Activated naive CD4-positive, alpha-beta T cell treated with anti-CD3 and anti-CD28 coated beads, Interleukin-2, amount 50 U/mL, for 16 hours (primary cell): ENCODE measurements at places on chromosomes 12 and 14.

GRCh38 chr12:57781244-57781643 is 1.3 kb upstream of the TSFM start:
- DNase-seq: no peak

GRCh38 chr12:124683152-124684124 is 116.0 kb upstream of the NCOR2 start:
- no peak for DNase-seq

DNA sequence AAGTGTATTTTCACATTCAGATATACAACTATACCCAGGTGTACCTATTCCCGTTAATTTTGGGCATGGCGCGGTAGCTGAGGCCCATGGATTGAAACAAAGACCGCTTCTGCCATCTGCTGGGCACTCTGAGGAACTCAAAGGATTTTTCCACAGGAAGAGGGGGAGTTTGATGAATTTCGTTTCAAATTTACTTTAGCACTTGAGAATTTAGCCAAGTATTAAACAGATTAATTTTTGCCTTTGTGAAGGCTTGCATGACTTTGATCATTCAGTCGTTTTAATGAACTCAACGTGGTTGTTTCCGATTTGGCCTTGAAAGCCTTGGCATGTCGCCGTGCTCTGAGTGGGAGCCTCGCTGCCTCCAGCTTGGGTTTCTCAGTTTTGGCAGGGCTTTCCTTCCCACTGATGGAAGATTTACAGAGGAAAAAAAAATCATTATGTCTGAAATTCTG is 153.2 kb upstream of the DDHD1 start:
- peak; percentile 30 for DNase-seq

DNA sequence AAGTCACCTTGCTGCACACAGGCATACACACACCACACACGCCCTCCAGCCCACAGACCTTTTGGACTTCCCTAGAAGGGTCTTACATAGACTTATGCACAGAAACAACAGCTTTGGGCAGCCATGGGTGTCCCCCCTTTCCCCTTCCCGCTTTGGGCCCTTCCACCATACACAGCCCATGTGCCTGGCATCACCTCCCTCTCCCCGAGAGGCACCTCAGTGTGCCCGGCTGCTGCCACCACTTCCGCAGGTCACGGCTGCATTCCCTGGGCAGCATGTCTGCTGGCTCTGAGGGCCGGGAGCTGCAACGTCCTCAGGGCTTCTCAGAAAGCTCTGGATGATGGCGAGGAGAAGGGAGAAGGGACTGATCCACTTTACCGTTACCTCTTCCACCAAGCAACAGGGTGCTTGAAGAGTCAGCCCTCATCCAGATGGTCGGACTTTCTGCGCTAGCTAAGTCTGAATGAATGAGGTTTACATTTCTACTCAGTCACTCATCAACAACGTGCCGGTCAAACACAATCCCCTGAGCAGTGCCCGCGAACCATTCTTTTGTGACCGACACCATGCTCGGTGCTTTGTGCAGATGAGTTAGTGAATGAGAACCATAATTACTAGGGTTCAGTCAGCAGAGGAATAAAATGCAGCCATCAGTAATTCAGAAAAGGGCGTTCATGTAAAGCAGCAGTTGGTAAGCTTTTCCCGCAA is 72.2 kb upstream of the BCL11B start:
- DNase-seq: no peak

DNA sequence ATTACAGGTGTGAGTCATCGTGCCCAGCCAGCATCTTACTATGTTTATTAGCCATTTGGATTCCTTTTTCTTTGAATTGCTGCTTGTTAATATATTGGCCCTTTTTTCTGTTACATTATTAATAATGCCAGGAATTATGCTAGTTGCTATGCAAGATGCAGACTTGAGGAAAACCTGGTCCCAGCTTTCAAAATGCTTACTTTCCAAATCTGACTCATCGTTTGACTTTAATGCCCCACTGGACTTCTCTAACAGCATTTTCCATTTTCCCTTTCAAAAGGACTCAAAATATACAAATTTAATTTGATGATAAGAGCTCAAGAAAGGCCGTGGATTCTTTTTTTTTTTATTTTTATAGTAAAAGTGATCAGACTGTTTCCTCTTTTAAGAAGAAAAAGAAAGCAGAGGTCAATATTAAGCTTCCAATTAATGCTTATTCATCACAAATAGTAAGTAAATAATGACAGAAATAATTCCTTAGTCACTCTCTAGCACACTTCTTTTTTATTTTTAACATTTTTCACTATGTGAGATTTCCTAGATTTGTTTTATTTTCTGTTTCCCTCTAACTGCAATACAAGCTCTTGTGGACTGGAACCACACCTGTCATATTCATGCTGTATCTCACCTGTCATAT is 146.1 kb upstream of the FGD4 start:
- DNase-seq: no peak

GRCh38 chr12:105252901-105253300 is 16.9 kb upstream of the APPL2 start:
- DNase-seq: no peak

DNA sequence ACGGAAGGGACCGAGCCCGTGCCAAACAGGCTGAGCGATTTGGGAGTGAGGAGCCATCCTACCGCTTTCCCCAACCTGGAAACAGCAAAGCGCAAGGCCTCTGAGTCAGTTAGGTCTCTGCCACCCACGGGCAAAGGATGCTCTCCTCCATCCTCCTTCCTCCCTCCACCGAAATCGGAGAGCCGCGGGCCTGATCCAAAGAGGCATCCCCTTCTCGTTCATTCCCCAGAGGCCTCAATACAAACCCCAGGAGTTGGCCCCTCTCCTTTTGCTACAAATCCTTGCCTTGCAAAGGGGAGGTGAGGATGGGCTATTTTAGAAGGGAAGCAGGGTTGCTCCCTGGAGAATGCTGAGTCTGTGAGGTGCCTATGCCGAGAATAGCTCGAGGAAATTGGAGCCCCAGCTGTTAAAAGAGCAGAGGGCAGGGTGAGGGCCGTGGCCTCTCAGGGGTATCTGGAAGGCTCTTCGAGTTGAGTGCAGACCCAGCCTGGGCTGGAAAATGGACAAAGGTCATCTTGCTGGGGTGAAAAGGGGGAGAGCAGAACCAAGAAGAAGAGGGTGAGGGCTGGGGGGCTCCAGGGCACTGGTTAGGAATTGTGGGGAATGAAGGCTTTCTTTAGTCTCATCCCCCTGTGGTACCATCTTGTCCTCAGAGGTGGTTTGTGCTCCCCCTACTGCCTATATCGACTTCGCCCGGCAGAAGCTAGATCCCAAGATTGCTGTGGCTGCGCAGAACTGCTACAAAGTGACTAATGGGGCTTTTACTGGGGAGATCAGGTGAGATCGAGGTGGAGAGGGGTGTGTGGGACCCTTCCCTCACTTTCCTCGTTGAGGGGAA is 1.1 kb downstream of the TPI1 start:
- no peak for DNase-seq

DNA sequence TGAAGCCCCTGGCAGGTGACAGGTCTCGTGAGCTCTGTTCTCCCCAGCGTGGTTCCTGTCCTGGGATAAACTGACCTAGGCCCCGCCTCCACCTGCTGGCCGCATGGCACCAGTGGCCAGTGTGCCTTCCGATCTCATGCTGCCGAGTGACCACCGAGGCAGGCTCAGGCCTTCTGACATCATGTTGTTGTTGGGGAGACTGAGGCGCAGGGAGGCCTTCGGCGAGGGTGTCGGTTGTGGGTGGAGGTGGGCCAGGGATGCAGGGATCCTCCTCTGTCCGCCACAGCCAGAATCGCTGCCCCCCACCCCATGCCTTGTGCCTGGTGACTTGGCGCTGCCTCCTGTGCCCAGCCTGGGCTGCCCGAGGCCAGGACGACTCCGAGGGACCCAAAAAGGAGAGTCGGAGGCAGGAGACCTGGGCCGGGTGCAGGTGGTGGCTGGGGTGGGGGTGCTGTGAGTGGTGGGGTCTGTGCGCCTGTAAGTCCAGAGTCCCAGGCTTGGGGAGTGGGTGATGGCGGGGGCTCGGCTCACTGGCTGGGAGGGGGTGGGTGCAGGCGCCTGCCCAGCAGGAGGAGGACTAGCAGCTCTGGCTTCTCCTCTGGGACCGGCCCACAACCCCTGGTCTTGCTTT is 24.3 kb downstream of the ASPG start:
- peak; percentile 7 for DNase-seq

DNA sequence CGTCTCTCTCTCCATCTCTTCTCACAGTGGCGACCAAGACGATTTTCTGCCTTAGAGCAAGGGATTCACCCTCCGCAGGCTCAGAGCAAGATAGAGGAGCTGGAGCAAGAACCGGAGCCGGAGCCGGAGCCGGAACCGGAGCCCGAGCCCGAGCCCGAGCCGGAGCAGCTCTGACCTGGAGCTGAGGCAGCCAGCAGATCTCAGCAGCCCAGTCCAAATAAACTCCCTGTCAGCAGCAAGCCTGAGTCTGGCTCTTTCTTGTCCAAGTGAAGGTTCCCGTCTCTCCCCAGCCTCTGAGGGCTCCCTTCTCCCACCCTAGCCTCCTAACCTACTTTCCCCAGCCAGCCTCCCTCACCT is 5.9 kb downstream of the LAG3 start:
- no peak for DNase-seq

- DNase-seq: no peak
Observed at GRCh38 chr12:94329366-94329765, 130.3 kb downstream of the CEP83 start.

- no peak for DNase-seq
Observed at GRCh38 chr12:91104812-91105466, 6.4 kb downstream of the LUM start.

- DNase-seq: no peak
Observed at GRCh38 chr14:68760761-68761160, 32.1 kb downstream of the ZFP36L1 start.

DNA sequence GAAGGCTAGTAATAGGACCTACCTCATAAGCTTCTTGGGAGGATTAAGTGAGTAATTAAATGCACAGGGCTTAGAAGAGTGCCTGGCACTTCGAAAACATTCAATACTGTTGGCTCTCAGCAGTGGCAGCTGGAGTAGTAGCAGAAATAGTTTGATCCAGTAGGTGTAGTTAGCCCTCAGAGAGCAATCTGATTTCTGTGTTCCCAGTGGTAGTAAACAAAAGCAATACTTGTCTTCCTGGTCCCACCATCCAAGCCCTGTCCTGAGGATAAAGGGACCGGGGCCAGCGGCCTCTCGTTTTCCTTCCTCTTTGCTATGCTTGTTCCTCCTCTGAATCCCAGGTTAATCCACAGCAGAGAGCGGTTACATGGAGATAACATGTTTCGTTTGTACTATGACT is 131.6 kb downstream of the SAMD4A start:
- no peak for DNase-seq

DNA sequence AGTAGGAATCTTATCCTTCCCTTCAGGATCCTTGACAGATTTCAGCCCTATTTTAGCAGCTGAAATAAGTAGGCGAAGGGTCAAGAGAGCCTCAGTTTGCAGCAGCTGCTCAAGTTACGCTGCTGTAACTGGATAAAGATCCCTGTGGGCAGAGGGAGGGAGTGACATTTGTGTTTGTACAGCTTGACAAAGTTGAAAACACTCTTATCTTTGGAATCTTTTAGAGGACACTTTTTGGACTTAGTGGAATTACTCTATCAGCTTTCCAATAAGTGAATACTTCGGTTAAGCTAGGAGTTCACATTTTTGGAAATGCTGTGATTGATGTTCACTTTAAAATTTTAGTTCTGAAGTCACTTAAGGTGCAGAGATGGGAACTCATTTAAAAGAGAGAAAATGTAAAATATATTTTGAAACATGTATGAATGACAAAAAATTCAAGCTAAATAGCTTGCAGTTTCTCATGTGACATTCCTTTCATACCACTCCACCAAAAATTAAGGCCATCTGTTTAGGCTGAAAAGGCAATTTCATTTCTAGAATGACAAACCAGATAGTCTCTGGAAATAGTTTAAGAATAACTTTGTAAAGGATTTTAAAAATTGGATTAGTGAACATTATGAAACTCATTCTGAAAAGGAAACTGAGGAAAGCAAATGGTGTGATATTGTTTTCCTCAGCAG is 55.2 kb downstream of the SLC38A4 start:
- DNase-seq: no peak

DNA sequence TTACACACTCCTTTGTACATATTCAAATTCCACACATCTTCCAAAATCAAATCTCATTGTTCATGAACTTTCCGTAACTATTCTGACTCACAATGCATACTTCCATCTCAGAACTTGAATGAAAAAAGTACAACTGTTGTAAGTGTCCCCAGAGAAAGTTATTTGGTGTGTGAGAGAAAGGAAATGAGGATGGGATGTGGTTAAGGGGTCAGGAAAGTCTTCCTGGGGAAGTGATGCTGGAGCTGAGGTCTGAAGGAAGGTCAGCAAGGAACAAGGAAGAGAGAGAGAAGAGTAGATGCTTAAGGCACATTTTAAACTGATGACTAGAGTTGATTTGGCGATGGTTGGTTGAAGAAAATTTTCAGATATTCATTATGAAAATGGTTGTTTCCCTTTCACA is 340.0 kb upstream of the STXBP6 start:
- no peak for DNase-seq

- no peak for DNase-seq
Observed at GRCh38 chr14:35383569-35384454, 20.7 kb downstream of the NFKBIA start.

DNA sequence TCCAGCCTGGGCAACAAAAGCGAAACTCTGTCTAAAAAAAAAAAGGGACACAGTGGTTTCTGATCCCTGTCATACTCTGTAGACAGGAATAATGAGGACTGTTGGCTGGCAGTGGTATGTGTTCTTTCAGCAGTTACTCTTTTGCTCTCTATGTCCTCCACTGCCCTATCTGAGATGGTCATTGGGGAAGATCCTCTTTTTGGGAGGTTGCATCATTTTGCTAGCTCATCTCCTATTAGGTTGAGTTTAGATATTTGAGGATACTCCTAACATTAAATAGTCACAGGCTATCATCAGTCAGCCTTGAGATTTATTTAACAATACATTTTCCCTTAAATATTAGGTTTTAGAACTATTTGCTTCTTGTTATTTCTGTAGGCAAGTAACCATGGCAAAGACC is 5.9 kb upstream of the CCDC91 start:
- DNase-seq: no peak

GRCh38 chr14:74429991-74430390 is 4.0 kb upstream of the SYNDIG1L start:
- no peak for DNase-seq

- DNase-seq: peak; percentile 85
Observed at GRCh38 chr14:106417224-106418049, 891.1 kb downstream of the TMEM121 start.

DNA sequence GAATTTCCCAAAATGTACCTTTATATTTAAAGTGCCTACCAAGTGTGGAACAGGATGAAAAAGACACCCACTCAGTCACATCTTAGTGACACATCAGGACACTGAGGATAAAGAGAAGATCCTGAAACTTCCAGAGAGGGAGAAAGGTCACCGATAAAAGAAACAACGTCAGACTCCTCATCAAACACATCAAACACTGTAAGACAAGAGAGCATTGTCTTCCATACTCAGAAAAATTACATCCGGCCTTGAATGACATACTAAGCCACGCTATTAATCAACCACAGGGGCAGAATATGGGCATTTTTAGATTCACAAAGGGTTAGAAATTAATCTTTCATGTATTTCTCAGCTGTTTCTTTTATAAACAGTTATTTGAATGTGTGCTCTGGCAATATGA is 490.3 kb downstream of the APAF1 start:
- no peak for DNase-seq
